ENCODE measurements at places on chromosomes 5 and 9. TPM values are rescaled to one million over a fixed set of nuclear protein-coding genes. Genes with fewer than 3 reads are reported as not detected.

GRCh38 chr5:87138091-87138805, 129.4 kb upstream of the RASA1 start:
- H3K27ac ChIP-seq: no peak overlapping the region
- DNase-seq: no peak
- no peaks in the 10 kb centered on the region for H3K36me3 ChIP-seq

GRCh38 chr9:18327121-18327520, 146.8 kb upstream of the ADAMTSL1 start:
- no peaks in the 10 kb centered on the region for H3K36me3 ChIP-seq
- H3K4me3 ChIP-seq: no peak overlapping the region
- peaks cover 7% of the 10 kb centered on the region for H3K4me1 ChIP-seq
- H3K27ac ChIP-seq: no peak overlapping the region
- no peaks in the 10 kb centered on the region for H3K27me3 ChIP-seq

DNA sequence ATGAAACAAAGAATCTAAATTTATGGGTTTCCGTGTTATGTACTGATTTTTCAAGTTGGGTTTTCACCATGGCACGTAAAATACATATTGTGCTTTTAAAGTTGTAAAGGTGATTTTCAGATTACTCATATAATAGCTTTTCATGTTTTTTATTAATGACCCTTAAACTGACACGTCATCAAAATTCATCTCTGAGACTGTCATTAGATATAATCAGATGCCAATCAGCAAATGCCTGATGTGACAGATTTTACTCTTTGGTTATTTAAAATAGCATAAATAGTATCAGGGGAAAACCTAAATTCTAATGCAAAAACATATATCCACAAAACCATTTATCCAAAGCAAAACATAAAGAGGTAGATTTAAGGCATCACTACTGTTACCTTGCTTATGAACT, 11.0 kb downstream of the RFX3 start:
- no peaks in the 10 kb centered on the region for H3K36me3 ChIP-seq
- DNase-seq: no peak
- H3K4me1 ChIP-seq: no peaks in the 10 kb centered on the region
- H3K27me3 ChIP-seq: no peaks in the 10 kb centered on the region

DNA sequence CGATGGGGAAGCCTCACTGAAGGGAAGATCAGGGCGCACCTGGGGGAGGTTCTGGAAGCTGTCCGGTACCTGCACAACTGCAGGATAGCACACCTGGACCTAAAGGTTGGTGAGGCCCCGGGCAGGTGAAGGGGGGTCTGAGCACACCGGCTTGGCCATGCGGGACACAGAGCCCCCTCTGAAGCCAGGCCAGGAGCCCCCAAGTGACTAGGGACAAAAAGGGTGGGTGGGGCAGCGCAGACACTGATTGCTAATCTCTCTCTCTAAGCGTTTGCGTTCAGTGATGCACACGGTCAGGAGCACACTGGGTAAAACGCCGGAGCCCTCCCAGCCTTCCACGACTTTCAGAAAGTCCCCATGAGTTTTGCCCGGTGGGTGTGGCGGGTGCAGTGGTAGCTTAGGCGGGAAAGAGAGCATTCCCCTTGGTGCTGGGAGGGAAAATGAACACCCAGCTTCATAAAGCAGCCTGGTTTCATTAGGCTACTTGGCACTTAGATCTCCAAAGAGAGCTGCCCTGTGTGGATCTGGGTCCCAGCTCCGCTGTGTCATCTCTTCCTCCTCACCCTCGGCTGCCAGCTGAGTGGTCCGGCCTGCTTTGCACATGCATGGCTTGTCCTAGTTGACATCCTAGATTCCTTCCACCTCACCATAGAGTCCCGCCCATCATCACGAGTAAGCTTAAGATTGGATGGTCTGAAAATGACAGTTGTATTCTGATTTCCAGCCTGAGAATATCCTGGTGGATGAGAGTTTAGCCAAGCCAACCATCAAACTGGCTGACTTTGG, 74.2 kb upstream of the OTULINL start:
- H3K4me3 ChIP-seq: no peak overlapping the region
- H3K27me3 ChIP-seq: no peaks in the 10 kb centered on the region
- no peaks in the 10 kb centered on the region for H3K36me3 ChIP-seq
- H3K4me1 ChIP-seq: no peaks in the 10 kb centered on the region

GRCh38 chr5:126544087-126544740, 50.8 kb downstream of the ALDH7A1 start:
- H3K4me3 ChIP-seq: no peak overlapping the region
- no peak overlapping the region for H3K27ac ChIP-seq
- no peaks in the 10 kb centered on the region for H3K4me1 ChIP-seq
- no peaks in the 10 kb centered on the region for H3K27me3 ChIP-seq
- H3K36me3 ChIP-seq: peaks cover 31% of the 10 kb centered on the region
- DNase-seq: peak; percentile 61

- no peaks in the 10 kb centered on the region for H3K4me1 ChIP-seq
- no peak overlapping the region for H3K27ac ChIP-seq
- no peaks in the 10 kb centered on the region for H3K36me3 ChIP-seq
- H3K4me3 ChIP-seq: no peak overlapping the region
- no peaks in the 10 kb centered on the region for H3K27me3 ChIP-seq
These were observed 16.6 kb upstream of the SARDH start for GRCh38 chr9:133754688-133755227.

GRCh38 chr9:15101095-15101494, 190.9 kb upstream of the FREM1 start:
- no peak for DNase-seq
- H3K27ac ChIP-seq: no peak overlapping the region
- no peaks in the 10 kb centered on the region for H3K4me1 ChIP-seq
- no peaks in the 10 kb centered on the region for H3K36me3 ChIP-seq

DNA sequence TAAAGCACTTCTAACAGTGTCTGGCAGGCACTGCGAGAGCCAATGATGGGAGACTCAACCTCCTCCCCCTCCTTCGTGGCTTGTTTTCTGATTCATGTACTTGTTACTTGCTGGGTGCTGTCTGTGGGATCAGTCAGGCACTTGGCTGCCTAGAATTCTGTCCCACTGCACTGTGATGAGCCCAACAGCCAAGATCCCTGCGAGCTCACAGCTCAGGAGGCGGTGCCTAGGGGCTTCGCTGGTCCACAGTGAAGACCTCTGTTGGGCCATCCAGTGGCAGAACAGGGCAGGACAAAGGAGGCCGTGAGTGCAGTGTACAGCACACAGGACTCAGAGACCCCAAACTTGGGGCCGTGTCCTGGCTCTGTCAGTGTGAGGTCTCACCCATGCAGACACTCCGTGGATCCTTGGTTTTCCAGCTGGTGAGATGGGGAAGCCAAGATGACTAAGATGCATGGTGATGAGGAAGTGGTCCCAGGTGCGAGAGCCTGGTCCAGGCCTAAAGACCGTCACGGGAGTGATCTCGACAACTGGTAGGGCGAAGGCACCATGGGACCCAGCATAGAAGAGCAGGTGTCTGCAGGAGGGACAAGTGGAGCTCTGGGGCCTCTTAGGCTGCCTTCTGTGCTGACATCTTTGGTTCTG, 19.5 kb downstream of the MYMK start:
- H3K27ac ChIP-seq: peak overlapping the region; percentile 49
- H3K27me3 ChIP-seq: no peaks in the 10 kb centered on the region
- H3K36me3 ChIP-seq: no peaks in the 10 kb centered on the region

DNA sequence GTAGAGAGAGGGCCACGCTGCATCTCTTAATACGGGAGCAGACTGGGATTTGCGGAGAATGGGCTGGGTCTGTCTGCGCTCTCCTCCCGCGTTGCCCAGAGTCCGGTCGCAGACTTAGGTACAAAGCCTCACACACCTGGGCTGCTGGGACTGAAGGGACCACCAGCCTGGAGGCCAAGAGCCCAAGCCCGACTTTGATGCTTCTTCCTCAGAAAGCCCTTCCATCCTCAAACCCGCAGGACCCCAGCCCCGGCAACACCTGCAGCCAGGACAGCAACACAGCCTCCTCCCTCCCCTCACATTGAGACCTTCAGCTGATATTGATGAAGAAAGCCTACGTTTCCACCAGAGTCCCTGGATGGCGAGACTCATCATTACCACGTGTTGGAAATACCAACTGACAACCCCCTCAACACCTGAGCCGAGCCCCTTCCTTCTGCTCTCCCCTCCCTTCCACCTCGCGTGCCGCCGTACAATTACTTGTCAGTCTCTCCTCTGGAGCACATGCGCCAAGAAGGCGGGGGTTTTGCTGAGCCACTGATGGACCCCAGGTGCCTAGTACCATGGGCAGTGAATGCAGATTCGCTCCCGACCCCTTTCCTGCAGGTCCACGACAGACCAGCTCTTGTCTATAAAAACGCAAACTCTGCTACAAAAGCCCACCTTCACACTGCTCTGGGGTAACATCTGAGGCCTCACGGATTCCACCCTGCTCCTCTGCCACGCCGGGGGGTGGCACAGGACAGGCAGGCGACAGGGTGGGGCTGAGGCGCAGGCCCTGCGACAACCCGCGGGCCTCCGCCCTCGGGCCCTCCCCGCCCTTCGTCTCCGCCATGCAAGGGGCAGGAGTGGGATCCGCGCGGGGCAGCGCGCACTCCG, 841 bp downstream of the ASB6 start:
- H3K36me3 ChIP-seq: no peaks in the 10 kb centered on the region
- peak overlapping the region; percentile 79 for H3K4me3 ChIP-seq
- no peaks in the 10 kb centered on the region for H3K27me3 ChIP-seq
- peak overlapping the region; percentile 62 for H3K27ac ChIP-seq
- no peak for DNase-seq

GRCh38 chr9:100028201-100028784, 70.5 kb downstream of the ERP44 start:
- no peaks in the 10 kb centered on the region for H3K4me1 ChIP-seq
- H3K27ac ChIP-seq: no peak overlapping the region
- no peaks in the 10 kb centered on the region for H3K27me3 ChIP-seq

- DNase-seq: no peak
- H3K27ac ChIP-seq: no peak overlapping the region
- H3K36me3 ChIP-seq: no peaks in the 10 kb centered on the region
- no peak overlapping the region for H3K4me3 ChIP-seq
- no peaks in the 10 kb centered on the region for H3K27me3 ChIP-seq
These were observed 54.0 kb upstream of the CXCL14 start for GRCh38 chr5:135632798-135633197.

DNA sequence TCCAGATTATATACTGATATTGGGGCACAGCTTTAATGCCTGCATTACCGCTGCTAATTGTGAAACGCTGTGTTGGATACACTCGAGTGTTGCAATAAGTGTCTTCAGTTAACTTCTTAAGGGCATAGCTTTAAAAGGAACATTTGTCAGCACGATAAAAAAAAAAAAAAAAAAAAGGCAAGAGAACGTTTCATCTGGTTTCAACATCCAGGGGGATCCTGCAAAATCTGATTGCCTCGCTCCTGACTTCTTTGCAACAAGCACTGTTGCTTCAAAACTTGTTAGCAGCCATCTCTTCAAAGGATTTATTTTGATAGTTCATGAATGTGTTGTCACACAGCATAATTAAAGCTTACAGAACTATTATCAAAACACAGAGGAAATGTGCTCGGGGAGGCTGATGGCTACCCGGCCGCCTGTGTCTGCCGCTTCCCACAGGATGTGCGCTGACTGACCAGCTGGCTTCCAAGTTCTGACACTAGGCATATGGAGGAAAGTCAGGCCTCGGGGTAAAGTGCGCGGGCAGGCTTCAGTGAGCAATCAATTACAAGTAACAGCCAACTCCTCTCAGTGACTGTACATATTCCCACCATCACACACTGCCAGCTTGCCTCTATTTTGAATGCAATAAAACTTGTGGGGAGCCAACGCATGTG, 77.7 kb downstream of the EBF1 start:
- peak overlapping the region; percentile 45 for H3K27ac ChIP-seq
- peaks cover 19% of the 10 kb centered on the region for H3K4me1 ChIP-seq
- no peak overlapping the region for H3K4me3 ChIP-seq
- no peaks in the 10 kb centered on the region for H3K27me3 ChIP-seq
- no peaks in the 10 kb centered on the region for H3K36me3 ChIP-seq
- peak; percentile 29 for DNase-seq

DNA sequence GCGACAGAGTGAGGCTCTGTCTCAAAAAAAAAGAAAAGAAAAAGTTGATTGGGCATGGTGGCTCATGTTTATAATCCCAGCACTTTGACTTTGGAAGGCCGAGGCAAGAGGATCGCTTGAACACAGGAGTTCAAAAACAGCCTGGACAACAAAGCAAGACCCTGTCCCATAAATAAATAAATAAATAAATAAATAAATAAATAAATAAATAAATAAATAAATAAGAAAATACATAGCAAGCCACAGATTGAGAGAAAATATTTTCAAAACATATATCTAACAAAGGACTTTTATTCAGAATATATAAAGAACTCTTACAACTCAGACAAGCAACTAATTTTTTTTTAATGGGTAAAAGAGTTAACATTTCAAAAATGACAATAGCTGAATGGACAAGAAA, 71.2 kb downstream of the PLPP1 start:
- no peak overlapping the region for H3K4me3 ChIP-seq
- no peak for DNase-seq
- H3K27ac ChIP-seq: no peak overlapping the region

DNA sequence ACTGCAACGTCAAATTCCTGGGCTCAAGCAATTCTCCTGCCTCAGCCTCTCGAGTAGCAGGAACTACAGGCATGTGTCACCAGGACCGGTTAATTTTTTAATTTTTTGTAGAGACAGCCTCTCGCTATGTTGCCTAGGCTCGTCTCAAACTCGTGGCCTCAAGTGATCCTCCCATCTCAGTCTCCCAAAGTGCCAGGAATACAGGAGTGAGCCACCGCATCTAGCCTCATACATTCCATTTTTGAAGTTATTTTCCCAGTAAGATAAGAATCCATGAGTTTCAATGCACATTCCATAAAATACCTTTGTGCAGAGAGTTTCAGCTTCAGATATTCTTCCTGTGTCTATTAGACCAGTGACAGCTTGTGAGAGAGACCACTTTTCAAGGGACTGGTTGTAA, 70.4 kb downstream of the SKIC3 start:
- H3K27ac ChIP-seq: no peak overlapping the region
- DNase-seq: no peak
- peaks cover 55% of the 10 kb centered on the region for H3K36me3 ChIP-seq
- H3K4me3 ChIP-seq: no peak overlapping the region
- H3K4me1 ChIP-seq: no peaks in the 10 kb centered on the region

DNA sequence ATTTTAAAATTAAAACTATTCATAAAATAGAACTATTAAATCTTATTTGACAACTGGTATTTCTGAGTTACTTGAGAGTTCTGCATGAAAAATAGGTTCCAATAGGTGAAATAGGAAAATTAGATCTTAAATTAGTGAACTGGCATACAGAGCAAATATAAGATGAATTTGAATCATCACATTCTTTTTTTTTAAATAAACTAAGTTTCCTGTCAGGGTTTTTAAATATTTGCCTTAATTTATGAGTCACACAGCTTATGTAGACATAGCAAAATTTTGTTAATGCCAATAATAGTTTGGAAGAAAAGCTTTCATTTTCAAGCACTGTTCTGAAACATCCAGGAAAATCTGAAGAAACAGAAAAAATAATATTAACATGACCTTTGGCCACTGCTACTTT, 311.7 kb upstream of the HAPLN1 start:
- H3K4me3 ChIP-seq: no peak overlapping the region
- no peaks in the 10 kb centered on the region for H3K4me1 ChIP-seq
- DNase-seq: no peak
- no peak overlapping the region for H3K27ac ChIP-seq
- H3K36me3 ChIP-seq: no peaks in the 10 kb centered on the region

The SLC38A9 gene
- 57.0 TPM for total RNA-seq

The SCGB3A1 gene
- 1.3 TPM for total RNA-seq

The NMUR2 gene
- total RNA-seq: not detected

The FOXD4L6 gene
- 0.11 TPM for total RNA-seq

The UIMC1 gene
- 29.1 TPM for total RNA-seq

The POU5F2 gene
- total RNA-seq: 0.36 TPM

The MZB1 gene
- 1.0 TPM for total RNA-seq

The RETREG1 gene
- 1.5 TPM for total RNA-seq
